ENCODE measurements at places on chromosomes 2 and 18. TPM values are rescaled to one million over a fixed set of nuclear protein-coding genes. Genes with fewer than 3 reads are reported as not detected.

The CYRIA gene
- 3.8 TPM for total RNA-seq

The DPP4 gene
- total RNA-seq = 25.5 TPM

The PLEK gene
- 5.1 TPM for total RNA-seq

The PLEKHM3 gene
- total RNA-seq = 8.3 TPM

The GALNT14 gene
- 0.15 TPM for total RNA-seq

The PARD3B gene
- 20.0 TPM for total RNA-seq

The ANKRD53 gene
- total RNA-seq = not detected

The CCDC178 gene
- total RNA-seq = not detected

GRCh38 chr2:142714600-142714999, 162.9 kb upstream of the KYNU start:
- no peak for DNase-seq

DNA sequence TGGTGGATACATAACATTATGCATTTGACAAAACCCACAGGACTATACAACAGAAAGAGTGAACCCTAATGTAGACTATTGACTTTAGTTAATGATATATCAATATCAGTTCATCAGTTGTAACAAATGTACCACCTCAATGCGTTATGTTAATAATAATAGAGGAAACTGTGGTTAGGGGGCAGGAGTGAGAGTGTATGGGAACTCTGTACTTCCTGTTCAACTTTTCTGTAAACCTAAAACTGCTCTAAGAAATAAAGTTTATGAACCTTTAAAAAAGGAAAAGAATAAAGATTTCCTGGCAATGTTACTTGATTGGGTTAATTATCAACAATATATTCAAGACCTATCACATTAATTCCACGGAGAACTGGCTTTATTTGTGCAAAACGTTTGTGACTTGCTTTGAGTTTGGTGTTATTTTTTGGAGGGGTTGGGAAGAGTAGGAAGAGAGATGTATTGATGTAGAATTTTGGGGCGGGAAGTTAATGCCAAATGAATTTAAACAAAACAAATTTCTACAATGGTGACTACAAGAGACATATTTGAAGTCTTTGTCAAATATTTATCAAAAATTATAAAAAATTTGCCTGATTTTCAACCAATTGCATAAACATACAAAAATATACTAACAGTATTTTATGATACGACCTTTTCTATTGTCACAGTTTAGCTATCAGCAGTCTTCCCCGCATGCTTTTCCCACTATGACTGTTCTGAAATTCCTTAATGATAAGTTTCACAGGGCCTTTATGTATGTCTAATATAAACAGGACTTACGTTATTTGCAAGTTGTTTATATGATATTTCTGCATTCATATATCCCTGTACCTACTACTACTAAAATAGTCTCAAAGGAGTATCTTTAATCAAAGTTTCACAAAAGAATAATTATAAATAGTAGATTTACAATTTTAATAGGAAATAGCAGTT, 2.1 kb upstream of the RTN4 start:
- DNase-seq = no peak

- no peak for DNase-seq
Observed at GRCh38 chr2:215833531-215834162, 179.7 kb downstream of the MREG start.

- DNase-seq = no peak
Observed at GRCh38 chr2:59044736-59045135, 803.6 kb upstream of the FANCL start.

DNA sequence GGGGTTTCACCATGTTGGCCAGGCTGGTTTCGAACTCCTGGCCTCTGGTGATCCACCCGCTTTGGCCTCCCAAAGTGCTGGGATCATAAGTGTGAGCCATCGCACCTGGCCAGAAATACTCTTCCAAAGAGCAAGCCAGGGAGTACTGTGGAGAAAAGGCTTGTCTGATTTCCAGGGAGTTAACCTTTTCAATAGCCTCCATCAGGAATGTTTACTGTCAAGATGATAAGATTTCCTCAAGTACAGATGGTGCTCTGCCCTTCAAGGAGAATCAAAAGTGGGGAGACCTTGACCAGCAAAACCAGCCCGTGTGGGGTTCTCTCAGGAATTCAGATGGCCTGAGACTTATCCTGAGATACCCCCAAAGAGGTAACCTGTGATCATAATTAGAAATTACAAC, 237.2 kb downstream of the PRKCE start:
- no peak for DNase-seq

GRCh38 chr2:102137138-102137537, 5.4 kb upstream of the IL1R1 start:
- no peak for DNase-seq

DNA sequence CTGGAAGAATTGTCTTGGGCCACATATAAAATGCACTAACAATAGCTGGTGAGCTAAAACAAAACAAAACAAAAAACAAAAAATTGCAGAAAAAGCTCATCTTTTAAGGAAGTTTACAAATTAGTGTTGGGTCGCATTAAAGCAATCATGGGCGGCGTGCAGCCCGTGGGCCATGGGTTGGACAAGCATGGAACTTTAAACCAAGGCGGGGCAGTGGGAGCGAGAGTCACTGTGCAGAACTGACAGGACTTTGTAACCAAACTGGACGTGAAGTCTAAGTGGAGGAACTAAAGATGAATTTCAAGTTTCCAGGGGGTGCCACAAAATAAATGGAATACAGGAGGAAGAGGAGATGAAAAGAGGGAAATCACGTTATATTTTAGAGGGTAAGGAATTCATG, 80.7 kb downstream of the PSMG2 start:
- peak; percentile 46 for DNase-seq

DNA sequence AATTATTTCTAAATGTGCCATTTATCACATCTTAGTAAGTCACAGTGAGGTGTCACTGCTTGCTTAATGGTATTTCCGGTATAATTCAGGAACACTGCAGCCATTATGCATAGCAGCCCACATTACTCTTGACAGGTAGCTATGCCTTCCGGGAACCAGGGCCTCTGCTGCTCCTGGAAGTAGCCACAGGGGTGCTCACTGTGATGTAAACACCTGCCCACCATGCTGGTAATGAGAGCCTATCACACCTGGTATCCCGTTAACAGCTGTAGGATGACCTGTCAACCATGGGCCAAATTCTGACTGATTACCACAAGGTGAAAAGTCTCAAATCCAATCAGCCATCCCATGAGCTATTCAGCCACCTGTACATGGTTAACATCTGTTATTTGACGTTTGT, 647.0 kb upstream of the NXPH2 start:
- no peak for DNase-seq

- DNase-seq = no peak
Observed at GRCh38 chr2:189515264-189515663, 65.3 kb downstream of the SLC40A1 start.

- DNase-seq = no peak
Observed at GRCh38 chr18:61957801-61958516, 65.2 kb upstream of the RNF152 start.

GRCh38 chr2:197308585-197308984, 2.0 kb downstream of the ANKRD44 start:
- DNase-seq = no peak

- no peak for DNase-seq
Observed at GRCh38 chr2:69113627-69114026, 100.6 kb downstream of the ANTXR1 start.

DNA sequence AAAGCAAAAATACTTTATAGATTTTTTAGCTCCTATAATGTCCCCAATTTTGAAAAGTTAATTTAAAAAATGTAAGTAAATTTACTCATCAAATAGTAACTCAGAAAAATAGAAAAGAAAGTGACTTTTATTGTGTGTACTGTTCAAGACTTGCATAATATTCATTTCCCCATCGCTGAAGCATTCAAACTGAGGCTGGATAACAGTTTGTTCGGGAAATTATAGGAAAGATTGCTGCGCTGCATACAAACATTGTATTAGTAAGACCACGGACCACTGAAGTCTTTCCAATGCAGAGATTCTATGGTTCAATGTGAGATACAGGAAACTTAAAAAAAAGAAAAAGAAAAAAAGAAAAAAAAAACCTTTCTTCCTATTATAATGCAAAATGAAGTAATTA, 10.4 kb downstream of the STK17B start:
- DNase-seq = no peak

DNA sequence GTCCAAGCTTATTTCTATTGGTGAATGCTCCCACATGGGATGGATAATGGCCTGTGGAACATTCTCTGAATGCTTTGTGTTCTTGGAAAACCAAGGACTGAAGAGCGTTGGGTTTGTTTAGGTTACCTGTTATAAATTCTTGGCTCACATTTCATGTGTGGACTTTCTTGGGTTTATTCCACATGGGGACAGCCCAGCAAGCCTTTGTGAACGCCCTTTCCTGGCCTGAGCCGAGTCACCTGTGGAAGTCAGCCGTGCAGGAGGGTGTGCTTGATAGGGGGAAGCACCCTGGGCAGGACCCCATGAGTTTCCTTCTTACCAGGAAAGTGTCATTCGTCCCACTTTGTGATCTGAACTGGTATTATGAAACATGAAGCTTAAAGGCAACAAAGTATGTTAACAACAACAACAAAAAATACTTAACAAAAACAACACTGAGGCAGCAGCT, 4.1 kb downstream of the RAB31 start:
- no peak for DNase-seq

DNA sequence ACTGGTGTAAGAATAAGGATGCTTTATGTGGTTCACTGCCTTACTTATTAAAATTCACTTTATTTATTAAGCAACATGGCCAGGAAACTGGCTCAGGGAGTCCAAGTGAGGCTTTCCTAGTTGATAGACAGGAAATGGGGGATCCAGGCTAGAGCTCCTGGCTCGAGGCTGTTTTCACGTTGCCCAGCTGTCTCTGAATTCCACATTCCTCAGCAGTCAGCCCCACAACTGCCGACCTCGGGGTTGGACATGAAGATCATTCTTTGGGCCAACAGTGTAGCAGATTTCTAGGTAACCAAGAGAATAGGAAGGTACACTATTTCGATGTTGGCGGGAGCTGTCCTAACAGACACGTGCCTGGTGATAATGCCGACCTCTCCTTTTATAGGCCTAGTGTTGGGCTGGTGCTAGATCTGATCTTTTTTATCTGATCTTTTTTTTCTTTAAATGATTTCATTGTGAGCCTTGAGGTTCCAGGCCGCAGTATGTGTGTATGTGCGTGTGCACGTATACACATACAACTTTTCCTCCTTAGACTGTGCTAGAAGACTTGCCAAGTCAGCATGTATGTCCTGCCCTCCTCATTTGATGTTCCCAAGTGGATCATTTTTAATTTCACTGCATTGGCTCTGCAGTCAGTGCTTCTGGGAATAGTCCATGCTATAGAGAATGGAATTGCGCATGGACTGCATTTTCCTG, 103.5 kb downstream of the CABLES1 start:
- DNase-seq = no peak

DNA sequence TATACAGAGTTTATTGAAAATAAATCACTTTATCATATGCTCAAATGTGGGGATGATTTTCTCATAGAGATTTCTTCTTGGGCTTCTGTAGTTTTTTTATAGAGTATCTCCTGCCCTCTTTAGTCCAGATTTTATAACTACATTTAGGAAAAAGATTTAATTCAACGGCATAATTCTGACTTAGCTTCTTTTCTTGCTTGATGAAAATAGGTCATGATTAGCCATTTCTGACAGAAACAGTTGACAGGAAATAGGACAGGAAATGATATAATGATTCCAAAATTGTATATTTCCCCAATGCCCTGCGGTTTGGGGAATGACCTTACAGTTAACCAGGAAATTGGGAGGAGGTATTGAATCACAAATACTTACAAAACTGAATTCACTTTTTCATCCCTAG, 1531.9 kb upstream of the ACVR2A start:
- DNase-seq = no peak

GRCh38 chr2:221529177-221529942, 42.7 kb downstream of the EPHA4 start:
- DNase-seq = peak; percentile 67

DNA sequence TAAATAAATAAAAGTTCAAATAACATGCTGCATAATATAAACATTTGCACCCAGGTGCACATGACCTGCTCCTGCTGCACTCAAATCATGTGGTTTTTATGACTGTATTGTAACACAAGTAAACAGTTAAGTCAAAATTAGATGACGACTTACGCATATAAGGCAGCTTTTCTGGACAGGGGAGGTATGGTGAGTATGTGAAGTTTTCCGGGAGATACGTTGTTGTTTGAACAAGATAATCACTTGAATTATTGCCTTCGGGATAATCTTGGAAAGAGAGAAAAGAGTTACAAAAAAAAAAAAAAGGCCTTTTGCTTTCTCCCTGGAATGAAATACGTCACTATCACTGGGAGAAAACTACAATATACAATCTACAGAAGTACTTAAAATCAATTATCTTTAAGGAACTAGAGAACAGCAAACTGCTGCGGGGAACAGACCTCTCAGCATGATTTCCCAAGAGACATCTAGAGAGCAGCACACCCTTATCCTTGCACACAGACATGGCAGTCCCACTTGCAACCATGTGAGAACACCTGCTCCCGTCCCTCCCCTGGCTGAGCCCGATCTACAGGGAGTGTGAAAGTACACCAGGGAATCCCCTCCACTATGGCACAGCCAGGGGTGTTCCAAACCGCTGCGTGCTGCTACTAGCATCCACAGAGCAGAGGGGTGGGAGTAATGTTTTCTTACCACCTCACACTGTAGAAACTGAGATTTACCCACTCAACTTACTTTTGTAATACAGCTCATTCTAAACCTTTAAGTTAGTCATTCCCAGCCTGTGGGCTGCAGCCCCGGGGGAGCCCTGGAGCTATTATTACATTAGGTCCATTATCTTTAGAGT, 26.3 kb downstream of the B4GALT6 start:
- DNase-seq = peak; percentile 34
